ENCODE measurements at places on chromosomes 2 and 18. TPM values are rescaled to one million over a fixed set of nuclear protein-coding genes. Genes with fewer than 3 reads are reported as not detected.

The POTEC gene
- total RNA-seq = not detected

The KCNF1 gene
- total RNA-seq = not detected

- no peaks in the 10 kb centered on the region for H3K27me3 ChIP-seq
- H3K4me1 ChIP-seq = no peaks in the 10 kb centered on the region
- H3K4me3 ChIP-seq = no peak overlapping the region
These were observed 62.5 kb upstream of the ACVR2A start for GRCh38 chr2:147782141-147782930.

- DNase-seq = no peak
- H3K36me3 ChIP-seq = no peaks in the 10 kb centered on the region
- no peaks in the 10 kb centered on the region for H3K4me1 ChIP-seq
- no peak overlapping the region for H3K4me3 ChIP-seq
These were observed 52.4 kb downstream of the GLI2 start for GRCh38 chr2:120787822-120788700.

DNA sequence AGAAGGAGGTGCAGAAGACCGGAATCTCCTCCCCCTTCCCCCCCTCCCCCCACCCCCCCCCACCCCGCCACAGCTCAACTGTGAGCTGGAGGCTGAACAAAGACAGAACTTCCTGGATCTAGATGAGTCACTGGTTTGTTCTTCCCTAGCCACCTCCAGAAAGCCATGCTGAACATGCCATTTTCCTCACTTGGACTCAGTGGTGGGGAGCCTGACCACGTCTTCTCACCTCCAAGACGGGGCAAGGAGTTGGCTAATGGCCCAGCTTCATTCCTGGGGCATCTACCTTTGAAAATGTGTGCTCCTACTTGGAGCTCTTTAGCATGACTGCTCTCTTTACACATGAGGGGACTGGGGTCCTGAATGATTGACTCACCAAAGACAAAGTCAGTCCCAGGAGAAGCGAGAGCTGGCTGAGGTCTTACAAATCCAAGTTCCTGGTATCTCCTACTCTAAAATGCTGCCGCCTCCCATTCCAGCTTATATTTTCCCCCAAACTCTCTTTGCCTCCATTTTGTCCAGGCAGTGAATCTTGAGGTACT lies 22.6 kb upstream of the FZD5 start:
- no peaks in the 10 kb centered on the region for H3K36me3 ChIP-seq
- H3K27me3 ChIP-seq = peaks cover 11% of the 10 kb centered on the region
- DNase-seq = no peak
- H3K27ac ChIP-seq = no peak overlapping the region
- H3K4me1 ChIP-seq = no peaks in the 10 kb centered on the region

DNA sequence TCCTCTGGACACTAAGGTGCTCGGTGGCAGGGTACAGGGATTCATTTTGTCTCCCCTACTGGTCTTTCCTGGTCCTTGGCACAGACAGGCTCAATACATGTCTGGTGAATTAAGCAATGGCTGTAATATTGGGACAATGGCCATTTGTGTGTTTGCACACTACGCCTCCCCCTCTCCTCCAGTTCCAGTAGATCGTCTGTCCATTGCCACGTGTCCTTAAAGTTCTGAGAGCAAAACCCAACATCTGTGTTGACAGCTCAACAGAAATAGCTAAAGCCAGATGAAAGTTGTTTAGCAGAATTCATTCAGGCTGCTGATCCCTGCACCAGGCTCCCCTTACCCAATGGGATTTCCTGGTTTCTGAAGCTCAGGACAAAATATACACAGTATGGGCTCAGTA lies 9.0 kb upstream of the FABP1 start:
- no peaks in the 10 kb centered on the region for H3K4me1 ChIP-seq
- H3K27ac ChIP-seq = no peak overlapping the region
- DNase-seq = no peak
- H3K27me3 ChIP-seq = peaks cover 26% of the 10 kb centered on the region

DNA sequence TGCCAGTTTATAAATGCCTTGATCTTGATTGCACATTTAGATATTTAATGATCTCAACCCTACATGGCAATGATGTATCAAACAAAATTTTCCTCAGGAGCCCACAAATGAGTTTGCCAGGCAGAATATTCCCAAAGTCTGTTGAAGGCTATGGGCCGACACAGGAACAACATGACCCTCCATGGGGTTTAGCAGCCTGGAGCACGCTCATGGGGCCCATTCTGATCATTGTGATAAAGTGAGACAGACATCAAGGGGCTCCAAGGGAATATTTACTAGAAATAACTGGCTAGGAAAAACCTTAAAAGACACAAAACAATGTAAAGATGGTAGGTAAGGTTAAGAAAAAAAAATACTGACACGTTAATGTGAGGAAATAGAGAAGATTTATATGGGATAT lies 485.4 kb downstream of the PLCL1 start:
- H3K4me1 ChIP-seq = no peaks in the 10 kb centered on the region
- H3K4me3 ChIP-seq = no peak overlapping the region
- H3K27me3 ChIP-seq = peaks cover 15% of the 10 kb centered on the region
- no peak overlapping the region for H3K27ac ChIP-seq
- no peak for DNase-seq

GRCh38 chr2:60529785-60530627 lies 23.4 kb downstream of the BCL11A start:
- no peak overlapping the region for H3K27ac ChIP-seq
- no peak for DNase-seq
- H3K36me3 ChIP-seq = no peaks in the 10 kb centered on the region
- no peak overlapping the region for H3K4me3 ChIP-seq
- peaks cover 32% of the 10 kb centered on the region for H3K27me3 ChIP-seq
- no peaks in the 10 kb centered on the region for H3K4me1 ChIP-seq

- H3K4me3 ChIP-seq = no peak overlapping the region
- DNase-seq = no peak
- peaks cover 24% of the 10 kb centered on the region for H3K27me3 ChIP-seq
- no peak overlapping the region for H3K27ac ChIP-seq
These were observed 164.3 kb downstream of the TWIST2 start for GRCh38 chr2:239012228-239012627.

GRCh38 chr2:34570266-34570872 lies 971.3 kb upstream of the FAM98A start:
- no peak for DNase-seq
- no peaks in the 10 kb centered on the region for H3K4me1 ChIP-seq
- H3K36me3 ChIP-seq = no peaks in the 10 kb centered on the region
- no peak overlapping the region for H3K27ac ChIP-seq
- no peaks in the 10 kb centered on the region for H3K27me3 ChIP-seq

DNA sequence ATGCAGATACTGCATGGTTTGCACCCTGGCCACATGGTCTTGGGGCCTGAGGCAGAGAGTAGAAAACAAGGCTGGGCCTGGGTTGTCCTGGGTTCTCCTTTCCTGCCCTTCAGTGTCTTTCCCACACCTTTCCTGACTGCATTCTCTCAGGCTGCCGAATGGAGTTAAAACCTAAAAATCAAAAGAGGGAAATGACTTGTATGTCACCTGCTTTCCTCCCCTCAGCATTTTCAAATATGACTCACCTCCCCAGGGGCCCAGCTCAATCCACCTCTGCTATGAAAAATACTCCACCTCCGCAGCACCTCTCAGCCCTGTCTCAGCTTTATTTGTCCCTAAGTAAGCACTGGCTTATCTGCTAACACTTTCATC lies 457.8 kb upstream of the MEX3C start:
- peaks cover 5% of the 10 kb centered on the region for H3K27me3 ChIP-seq
- DNase-seq = peak; percentile 27
- no peaks in the 10 kb centered on the region for H3K36me3 ChIP-seq
- no peak overlapping the region for H3K27ac ChIP-seq
- H3K4me3 ChIP-seq = no peak overlapping the region

DNA sequence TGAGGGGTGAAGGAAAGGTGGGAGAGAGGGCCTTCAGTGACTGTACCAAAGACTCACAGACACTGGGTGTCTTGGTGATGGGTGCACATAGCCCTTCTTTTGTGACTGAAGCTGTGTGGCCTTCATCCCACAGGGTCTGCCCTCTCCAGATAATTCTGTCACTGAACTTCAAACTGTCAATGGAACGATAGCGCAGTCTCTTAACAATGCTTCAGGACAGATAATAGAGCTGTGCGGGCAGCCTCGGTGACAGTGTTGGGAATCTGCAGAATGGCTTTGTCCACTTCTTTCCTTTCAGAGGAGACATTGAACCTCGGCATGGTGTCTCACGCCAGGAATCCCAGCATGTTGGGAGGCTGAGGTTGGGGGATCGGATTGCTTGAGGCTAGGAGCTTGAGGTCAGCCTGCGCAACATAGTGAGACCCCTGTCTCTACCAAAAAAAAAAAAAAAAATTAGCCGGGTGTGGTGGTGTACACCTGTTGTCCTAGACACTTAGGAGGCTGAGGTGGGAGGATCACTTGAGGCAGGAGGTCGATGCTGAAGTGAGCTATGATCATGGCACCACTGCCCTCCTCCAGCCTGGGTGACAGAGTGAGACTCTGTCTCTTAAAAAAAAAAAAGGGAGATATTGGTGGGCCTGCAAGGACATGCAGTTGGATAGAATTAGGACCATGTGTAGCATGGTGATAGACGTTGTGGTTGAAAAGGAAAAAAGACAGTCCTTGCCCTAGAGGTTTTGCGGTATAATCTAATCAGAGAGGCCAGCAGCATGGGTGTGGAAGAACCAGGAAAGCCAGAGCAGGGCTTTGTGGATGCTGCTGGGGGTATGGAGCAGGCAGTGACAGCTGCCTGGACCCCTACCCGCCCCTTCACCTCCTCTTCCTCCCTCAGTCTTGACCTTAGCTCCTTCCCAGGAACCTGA lies 91.4 kb downstream of the LDLRAD4 start:
- DNase-seq = no peak
- H3K4me1 ChIP-seq = peaks cover 27% of the 10 kb centered on the region
- H3K27ac ChIP-seq = no peak overlapping the region

DNA sequence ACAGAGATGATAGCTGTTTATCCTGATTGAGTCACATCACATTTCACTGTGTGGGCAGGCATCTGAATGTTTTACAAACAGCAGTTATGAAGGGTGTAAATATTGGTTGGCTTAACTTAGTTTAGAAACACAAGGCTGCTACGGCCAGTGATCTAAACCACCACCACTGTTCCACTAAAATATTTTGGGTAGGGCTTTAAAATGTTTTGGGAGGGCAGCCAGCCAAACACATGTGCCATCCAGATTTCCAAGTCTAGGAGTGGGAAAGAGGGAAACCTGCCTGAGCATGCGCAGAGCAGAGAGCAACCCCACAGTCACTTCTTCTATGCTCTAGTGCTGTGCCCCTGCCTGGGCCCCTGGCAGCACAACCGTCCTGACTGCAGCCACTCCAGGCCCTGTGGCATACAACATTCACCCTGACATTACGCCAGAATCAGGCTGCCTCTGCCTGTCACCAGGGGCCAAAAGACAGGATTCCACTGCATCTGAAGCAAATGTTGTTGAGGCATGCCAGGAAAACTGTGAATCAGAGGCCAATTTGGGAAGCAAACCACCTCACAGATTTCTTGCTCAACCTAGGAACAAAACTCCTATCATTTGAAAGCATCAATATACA lies 74.8 kb upstream of the COL5A2 start:
- no peak overlapping the region for H3K4me3 ChIP-seq
- no peak for DNase-seq
- no peaks in the 10 kb centered on the region for H3K36me3 ChIP-seq
- H3K27me3 ChIP-seq = no peaks in the 10 kb centered on the region
